ENCODE measurements at places on chromosomes 7 and 10.

DNA sequence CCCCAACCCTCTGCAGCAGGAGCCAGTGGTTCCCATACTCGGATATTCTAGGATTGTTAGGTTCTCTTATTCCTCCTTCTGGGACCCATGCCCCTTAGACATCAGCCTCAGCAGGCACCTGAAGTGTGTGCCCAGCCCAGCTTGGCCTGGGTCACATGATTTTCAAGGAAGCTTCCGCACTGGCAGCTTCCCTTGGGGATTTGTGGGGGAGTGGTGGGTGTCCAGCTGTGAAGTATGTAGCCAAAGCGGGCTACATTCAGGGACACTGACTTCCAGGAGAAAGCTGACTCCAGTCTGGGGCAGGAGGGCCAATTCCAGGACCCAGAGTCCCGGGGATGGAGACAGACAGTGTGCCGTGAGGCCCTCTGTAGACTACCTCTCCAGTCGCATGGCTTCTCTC is 1.3 kb downstream of the LDB1 start:
- no peak for DNase-seq

DNA sequence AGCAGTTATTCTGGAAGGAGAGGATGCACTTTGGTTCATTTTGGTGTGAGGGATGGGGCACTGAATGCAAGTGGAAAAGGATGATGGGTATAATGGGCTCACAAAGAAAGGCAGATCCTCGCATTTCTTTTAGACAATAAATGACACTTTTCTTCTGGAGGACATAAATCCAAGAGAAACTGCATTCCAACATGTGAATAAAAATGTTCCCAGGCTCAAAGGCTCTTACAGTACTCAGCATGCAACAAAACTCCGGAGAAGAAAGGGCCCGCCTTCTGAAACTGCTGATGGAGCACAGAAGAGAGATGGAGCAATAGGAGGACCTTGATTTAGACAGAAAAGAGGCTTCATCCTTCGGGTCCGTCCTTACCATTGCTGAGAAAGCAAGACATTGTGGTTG is 538.2 kb upstream of the DPP6 start:
- DNase-seq = no peak

- no peak for DNase-seq
Observed at GRCh38 chr7:70459546-70459945, 672.4 kb upstream of the GALNT17 start.

DNA sequence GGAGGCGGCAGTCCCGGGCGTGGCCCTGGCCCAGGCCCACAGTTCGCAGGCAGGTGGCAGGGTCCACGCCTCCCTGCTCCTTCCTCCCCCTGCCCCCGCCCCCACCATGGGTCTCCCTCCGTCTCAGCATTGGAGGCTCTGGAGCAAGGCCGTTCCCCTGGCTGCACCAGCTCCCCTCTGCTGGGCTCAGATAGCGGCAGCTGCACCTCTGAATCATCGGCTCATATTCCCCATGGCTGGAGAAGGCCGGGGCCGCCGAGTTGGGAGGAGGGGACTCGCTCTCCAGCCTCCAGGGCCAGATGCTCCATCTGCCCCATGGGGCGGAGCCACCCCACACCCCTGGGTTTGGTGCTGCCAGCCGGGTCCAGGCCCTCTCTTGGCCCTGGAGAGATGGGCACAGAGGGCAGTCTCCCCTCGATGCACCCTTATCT is 145.0 kb downstream of the ELFN1 start:
- no peak for DNase-seq

DNA sequence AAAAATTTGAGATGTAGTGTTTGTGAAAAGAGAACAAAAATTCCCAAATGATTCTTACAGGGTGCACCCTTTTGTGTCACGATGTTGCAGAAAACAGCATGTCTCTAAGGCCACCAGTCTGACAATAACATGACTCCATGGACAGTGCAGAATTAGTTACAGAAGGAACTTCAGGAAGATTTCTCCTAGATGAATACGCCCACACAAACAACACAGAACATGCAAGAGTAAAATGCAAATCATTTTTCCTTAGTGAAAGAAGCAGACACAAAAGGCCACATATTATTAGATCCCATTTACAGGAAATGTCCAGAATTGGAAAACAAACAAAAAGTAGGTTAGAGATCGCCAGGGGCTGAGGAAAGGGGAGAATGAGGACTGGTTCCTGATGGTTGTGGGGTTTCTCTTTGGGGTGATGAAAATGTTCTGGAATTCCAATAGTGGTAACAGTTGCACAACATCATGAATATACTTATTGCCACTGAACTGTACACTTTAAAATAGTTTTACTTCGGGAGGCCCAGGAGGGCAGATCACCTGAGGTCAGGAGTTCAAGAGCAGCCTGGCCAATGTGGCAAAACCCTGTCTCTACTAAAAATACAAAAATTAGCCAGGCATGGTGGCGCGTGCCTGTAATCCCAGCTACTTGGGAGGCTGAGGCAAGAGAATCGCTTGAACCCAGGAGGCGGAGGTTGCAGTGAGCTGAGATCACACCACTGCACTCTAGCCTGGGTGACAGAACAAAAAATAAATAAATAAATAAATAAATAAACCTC is 10.2 kb downstream of the ZC3HAV1 start:
- no peak for DNase-seq

- DNase-seq = no peak
Observed at GRCh38 chr10:123772645-123773508, 106.7 kb downstream of the GPR26 start.

DNA sequence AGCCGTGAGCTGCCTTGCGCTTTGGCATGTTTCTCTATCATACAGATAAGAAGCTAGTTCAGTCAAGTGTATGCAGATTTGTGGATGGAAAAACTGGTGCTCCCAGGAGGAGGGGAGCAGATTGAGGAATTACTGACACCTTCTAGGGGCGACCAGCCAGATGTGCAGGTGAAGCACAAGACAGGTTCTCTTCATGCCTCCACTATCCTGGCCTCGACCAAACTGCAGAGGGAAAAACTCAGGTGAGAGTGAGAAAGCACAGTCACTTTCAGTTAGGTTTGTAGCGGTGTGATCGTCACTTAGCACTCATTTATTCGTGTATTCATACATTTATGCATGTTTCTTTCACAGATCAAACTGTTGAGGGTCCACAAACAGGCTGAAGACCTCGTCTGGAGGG is 600 bp upstream of the DBNL start:
- DNase-seq = no peak

GRCh38 chr7:7535691-7536090 is at the start of gene COL28A1:
Gene COL28A1, minus strand, starts transcription at chr7:7535873. Its CDS starts 2,998 bp downstream, at chr7:7532875.
- DNase-seq = no peak

- no peak for DNase-seq
Observed at GRCh38 chr10:58767652-58768051, 255.0 kb downstream of the BICC1 start.

DNA sequence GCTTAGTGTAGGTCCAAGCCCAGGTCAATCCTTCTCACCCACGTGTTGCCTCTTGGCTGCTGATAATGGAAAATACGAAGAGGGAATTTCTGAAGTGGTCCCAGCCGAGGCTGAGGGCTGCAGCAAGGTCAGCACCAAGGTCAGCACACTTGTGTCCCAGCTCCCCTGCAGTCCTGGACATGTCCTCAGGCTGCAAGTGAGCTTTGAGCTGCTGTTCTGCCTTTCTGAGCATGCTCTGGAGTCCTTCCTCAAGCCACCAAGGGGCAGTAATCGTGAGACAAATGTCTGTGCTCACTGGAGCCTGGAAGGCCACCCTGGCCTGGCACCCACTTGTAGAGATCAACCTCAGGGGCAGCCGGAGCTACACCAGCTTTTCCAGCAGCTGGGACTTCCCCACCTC is 28.3 kb downstream of the DRGX start:
- no peak for DNase-seq

- DNase-seq = no peak
Observed at GRCh38 chr7:3897430-3898372, 596.6 kb downstream of the SDK1 start.

DNA sequence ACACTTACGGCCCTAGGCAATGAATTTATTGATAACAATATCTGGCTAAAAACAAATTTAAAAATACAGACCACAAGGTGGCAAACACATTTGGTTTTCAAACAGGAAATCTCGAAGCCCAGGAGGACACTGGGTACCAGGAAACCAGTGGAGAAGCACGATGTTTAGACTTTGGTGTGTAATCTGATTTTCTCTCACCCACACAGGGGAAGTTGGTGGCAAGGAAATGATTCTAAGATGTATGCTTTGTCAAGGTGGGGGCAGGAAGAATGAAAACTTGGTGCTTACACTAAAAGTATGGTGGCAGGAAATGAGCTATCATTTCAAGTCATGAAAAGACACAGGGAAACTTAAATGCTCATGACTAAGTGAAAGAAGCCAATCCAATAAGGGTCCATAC is 113.2 kb upstream of the ANKRD1 start:
- DNase-seq = no peak

- no peak for DNase-seq
Observed at GRCh38 chr10:95442341-95442740, 118.8 kb downstream of the SORBS1 start.

DNA sequence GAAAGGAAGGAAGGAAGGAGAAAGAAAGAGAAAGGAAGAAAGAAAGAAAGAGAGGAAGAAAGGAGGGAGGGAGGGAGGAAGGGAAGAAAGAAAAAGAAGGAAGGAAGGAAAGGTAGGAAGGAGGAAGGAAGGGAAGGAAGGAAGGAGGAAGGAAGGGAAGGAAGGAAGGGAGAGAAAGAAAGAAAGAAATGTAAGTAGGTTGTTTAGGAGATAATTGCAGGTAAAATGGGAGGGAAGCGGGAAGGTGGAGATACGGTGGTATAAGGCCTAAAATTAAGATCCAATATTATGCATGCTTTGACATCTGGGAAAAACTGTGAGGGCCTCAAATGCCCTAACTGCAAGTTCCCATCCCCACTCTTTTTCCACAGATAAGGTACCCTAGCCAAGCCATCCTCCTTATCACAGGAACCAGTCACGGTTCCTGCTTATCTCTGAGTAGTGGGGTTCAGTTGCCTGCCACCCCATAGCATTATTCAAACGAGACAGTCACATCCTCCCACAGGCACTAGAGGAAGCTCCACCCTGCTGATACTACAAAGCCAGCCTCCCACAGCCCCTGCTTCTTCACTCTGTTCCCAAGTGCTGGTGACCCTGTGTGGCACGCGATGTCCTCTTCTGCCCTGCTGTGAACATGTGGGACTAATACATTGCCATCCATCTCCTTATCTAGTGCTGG is 28.7 kb downstream of the ST8SIA6 start:
- no peak for DNase-seq

DNA sequence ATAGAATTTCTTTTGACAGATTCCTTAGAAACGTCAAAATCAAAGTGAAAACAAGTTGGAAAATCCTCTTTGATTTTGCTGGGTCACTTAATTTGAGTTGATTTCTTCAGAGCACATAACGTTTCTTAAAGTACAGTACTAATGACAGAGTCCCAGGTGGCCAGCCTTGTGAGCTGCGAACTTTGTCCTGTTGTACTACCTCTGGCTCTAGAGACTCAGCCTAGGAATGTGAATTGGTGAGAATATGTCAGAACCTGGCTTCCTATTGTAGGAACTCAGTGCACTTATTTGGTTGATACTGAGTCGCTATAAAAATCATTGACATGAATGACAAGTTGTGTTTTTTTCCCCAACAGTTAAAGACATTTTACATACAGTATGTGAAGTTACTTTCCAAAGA is 20.2 kb downstream of the SDK1 start:
- DNase-seq = no peak

- no peak for DNase-seq
Observed at GRCh38 chr10:125061557-125062226, 98.7 kb downstream of the CTBP2 start.

DNA sequence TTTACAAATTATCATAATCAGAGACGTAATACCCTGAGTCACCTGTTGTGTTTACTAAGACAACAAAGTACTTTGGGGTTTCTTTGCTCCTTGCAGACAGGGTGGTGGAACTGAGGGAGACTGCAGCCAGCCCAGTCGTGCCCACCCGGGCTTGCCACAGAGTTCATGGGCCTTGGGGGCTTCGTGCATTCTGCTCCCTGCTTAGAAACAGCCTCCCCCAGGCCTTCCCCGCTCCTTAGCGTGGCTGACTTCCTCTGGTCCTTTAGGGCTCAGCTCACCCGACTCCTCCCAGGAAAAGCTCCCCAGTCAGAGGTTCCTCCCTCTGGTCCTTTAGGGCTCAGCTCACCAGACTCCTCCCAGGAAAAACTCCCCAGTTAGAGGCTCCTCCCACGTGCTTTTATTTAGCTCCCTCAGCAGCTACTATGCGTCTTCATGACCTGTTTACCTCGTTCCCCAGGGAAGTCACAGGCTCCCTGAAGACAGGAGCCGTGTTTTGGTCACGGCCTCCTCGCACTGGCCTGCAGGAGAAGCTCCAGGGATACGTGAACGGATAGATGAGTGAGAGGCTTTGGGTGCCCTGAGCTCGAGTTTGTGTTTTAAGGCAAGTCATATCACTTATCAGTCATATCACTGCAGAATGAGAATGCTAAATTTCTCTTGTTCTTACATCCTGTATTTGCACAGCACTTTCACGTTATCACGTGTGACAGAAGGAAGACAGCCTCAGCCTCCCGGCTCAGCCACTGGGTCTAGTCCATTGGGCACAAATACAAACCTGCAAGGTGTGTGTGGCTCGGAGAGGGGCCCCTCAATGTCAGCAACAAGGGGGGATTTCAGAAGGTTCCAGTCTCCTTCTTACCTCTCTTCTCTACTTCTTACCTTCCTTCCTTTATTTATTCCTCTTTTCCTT is 52.7 kb upstream of the VIPR2 start:
- no peak for DNase-seq

DNA sequence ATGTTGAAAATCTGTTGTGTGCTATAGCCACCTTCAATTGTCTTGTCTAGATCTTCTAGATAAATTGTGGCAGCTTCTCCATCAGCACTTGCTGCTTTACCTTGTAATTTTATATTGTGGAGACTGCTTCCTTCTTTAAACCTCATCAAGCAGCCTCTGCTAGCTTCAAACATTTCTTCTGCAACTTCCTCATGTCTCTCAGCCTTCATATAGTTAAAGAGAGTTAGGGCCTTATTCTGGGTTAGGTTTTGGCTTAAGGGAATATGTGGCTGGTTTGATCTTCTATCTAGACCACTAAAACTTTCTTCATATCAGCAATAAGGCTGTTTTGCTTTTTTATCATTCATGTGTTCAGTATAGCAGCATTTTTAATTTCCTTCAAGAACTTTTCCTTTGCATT is 128.2 kb downstream of the ADAM22 start:
- no peak for DNase-seq

- DNase-seq = no peak
Observed at GRCh38 chr7:44380831-44381493, 55.6 kb upstream of the CAMK2B start.

DNA sequence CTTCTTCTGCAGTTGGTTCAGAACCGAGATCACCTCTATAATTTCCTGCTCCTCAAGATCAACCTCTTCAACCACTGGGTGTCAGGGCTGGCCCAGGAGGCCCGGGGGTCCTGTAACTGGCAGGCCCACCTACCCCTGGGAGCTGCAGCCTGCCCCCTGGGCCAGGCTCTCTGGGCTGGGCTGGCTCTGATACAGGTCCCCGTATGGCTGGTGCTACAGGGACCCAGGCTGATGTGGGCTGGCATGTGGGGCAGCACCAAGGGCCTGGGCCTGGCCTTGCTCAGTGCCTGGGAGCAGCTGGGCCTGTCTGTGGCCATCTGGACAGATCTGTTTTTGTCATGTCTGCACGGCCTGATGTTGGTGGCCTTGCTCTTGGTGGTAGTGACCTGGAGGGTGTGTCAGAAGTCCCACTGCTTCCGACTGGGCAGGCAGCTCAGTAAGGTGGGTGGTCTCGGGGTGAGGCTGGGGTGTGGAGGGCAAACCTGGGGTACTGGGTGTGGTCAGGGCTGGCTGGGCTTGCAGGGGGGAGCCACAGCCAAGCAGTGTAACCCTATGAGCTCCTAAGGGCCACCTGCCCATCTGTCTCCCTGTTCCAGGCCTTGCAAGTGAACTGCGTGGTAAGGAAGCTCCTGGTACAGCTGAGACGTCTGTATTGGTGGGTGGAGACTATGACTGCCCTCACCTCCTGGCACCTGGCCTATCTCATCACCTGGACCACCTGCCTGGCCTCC is 4.2 kb downstream of the TMEM270 start:
- DNase-seq = no peak
